ENCODE measurements at places on chromosomes 3 and 15. TPM values are rescaled to one million over a fixed set of nuclear protein-coding genes. Genes with fewer than 3 reads are reported as not detected.

DNA sequence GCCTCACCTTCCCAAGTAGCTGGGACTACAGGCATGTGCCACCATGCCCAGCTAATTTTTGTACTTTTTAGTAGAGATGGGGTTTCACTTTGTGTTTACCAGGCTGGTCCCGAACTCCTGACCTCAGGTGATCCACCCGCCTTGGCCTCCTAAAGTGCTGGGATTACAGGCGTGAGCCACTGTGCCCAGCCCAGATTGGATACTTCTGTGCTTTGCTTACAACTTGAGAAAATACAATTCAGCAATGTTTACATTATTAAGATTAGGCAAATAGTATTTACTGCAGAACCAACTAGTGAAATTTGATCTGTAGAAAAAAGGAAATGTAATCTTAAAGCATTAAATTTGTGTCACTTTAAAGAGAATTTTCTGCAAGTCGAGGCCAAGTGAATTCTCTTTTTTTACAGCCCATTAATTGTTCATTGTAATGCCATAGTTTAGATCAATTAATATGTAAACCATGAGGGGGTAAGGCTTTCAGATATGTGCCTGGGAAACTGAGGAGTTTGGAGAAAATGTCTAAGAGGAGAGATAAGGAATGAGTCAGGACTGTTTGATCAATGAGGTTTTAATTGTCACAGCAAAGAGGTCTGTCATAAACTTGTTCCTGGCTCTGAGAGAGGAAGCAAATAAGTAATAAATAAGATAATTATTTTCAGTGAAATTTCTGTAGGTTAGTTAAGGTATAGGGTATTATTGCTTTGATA is 15.3 kb downstream of the PYDC2 start:
- DNase-seq: no peak

- DNase-seq: no peak
These were observed 975.6 kb downstream of the ROBO1 start for GRCh38 chr3:78792212-78792611.

GRCh38 chr3:18030371-18030870 is 288.0 kb upstream of the TBC1D5 start:
- DNase-seq: no peak

GPR27 gene
- total RNA-seq: 0.74 TPM

MKRN2 gene
- 32.9 TPM for total RNA-seq
